Activated CD4-positive, alpha-beta T cell treated with anti-CD3 and anti-CD28 coated beads, Interleukin-2, Interleukin-4, amounts not matched to agents 100 ng/mL and 50 ng/mL, durations not matched to agents 16 hours and 8 hours (primary cell): ENCODE measurements at places on chromosomes 4 and X.

DNA sequence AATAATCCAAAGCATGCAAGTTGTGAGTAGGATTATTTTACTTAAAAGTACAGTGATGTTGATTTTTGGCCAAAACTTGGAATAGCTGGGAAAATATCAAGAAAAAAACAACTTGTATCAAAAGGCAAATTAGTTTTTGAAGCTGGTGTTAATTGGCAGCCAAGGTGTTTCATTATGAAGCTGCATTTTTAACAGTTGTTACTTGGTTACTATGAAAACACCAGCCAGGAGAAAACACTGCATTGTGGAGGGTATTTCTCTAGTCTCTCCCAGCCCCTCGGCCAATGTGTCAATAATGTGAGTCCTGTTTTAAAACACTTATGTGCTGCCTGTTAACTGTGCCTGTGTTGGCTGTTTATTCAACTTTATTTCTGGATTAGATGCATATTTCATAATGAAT lies 733.4 kb downstream of the ADGRL3 start:
- no peak for DNase-seq

- DNase-seq, result peak; percentile 71
These were observed 73.1 kb downstream of the MTHFD2L start for GRCh38 chr4:74230902-74231499.

DNA sequence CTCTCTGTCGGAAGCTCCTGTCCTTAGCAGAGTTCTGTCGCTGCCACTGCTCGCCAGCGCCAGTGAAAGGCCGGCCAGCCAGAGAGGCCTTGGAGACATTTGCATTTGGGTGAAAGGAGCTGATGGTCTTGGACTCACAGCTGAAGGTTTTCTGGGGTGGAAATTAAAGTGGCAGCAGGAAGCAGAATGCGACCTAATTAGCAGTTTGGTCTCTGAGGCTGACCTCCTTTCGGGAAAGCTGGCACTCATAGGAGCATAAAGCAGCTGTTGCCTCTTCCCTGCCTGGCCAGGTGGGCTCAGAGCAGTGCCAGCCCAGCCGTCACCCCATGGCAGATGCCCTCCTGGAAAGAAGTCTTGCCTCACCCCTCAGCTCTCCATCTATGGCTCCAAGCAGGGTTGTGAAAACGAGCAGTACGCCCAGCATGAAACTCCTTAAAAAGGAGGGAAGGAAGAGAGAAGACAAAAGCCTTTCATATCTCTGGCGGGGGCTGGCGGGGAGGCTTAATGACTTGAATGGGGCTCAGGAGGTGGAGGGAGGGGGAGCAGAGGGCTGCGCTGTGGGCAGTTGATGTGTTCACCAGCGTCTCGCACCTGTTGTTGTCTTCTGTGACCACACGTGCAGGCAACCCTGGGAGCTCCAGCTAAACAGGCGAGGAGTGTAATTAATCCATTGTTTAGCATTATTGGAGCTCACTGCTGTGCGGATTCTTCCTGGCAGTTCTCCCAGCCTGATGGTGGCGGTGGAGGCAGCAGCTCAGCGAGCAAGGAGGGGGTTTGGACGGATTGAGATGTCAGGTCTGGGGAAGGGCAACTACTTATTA lies 264.0 kb downstream of the MID1IP1 start:
- no peak for DNase-seq

- no peak for DNase-seq
These were observed at the start of gene PDE6B for GRCh38 chr4:624705-625590. Gene PDE6B (plus strand): TSS chr4:625573. CDS start chr4:625627, 54 bp downstream.

- no peak for DNase-seq
These were observed 3.8 kb downstream of the GALNTL6 start for GRCh38 chr4:171817026-171817425.

- DNase-seq, result no peak
These were observed 55.6 kb downstream of the SNCA start for GRCh38 chr4:89781321-89781720.

DNA sequence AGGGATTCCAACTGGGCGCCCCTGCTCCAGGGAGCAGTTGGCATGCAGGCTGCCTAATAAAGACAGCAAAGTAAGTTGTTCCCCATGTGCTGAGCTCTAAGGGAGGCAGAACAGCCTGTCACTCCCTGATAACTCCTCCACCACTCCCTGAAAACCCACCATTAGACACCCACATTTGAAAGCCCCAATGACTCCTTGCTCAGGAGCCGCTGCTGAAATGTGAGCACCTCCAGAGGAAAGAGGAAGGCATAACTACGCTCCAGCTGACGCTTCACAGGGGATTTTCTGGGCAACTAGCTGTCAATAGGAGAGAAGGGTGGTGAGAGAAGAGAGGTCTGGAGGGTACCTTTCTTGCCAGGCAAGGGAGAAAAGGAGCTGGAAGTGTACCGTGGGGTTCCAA lies 62.5 kb downstream of the NPY1R start:
- DNase-seq, result no peak
